ENCODE measurements at places on chromosomes 1 and 21.
A peak's percentile ranks its signal among the peaks of the same experiment; 100 is the strongest.

GRCh38 chr1:67584938-67585337, 100.1 kb upstream of the GADD45A start:
- no peak for DNase-seq

DNA sequence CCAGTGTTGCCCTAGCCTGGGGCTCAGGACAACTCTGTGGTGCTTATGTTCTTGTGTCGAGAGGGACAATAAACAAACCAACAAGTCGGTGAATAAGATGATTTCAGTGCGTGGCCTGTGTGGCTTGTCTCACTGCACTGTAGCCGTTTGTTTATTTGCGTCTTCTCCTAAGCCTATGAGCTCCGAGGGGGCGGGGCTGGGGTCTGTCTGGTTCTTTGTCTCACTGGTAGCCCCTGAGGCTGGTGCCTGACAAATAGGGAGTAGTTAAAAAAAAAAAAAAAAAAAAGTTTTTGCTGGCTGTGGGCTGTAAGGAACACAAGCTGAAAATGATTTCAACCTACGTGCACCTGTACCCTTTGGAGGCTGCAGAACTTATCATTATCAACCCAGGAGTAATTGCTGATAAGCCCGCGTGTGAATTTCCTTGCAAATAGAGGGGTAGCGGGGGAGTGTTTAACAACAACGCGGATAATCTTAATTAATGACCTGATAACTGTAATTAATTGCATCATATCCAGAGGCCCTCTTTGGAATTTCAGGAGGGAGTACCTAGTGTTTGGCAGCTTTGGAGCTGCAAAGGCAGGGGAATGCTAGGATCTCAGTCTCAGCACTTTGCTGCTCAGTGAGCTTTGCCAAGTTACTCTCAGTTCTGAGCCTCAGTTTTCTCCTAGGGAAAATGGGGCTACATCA, 925 bp upstream of the ARHGEF10L start:
- DNase-seq = no peak

- DNase-seq = no peak
These were observed 19.2 kb downstream of the NRDC start for GRCh38 chr1:51859333-51859732.

DNA sequence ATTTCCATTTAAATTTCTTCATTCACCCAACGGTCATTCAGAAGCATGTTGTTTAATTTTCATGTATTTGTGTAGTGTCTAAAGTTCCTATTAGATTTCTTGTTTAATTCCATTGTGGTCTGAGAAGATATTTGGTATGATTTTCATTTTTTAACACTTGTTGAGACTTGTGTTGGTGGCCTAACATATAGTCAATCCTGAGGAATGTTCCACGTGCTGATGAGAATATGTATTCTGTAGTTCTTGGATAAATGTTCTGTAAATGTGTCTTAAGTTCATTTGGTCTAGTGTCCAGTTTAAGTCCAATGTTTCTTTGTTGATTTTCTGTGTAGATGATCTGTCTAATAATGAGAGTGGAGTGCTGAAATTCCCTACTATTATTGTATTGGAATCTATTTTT, 22.7 kb upstream of the LCE5A start:
- no peak for DNase-seq

DNA sequence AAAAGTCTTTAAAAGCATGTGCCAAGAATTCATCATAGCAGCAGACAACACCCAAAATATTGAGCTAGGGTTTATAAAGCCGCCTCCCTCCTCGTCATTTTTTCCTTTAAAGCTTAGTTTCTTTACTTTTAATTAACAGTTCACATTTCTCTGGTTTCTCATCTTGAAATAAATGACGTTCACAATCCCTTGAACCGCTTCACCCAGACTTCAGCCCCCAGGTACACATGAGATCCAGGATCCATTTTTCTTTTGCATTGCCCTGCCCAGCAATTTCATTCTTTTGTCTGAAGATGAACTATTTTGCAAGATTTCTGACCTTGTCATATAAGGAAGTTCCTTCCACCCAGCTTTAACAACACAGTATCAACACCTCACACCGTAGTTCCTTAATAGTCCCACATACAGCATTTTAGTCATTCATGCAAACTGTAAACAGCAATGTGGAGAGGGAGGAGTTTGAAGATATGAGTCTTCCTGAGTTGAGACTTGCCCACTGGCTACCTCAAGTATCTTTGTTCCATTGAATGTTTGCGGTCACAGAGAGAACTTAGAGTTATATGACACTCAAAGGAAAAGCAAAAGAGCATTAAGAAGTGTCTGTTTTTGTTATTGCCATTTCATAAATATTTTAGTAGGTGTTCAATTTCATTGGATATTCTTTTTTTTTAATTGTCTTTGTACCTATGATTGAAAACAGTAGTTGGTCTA, 35.3 kb upstream of the CACYBP start:
- no peak for DNase-seq

DNA sequence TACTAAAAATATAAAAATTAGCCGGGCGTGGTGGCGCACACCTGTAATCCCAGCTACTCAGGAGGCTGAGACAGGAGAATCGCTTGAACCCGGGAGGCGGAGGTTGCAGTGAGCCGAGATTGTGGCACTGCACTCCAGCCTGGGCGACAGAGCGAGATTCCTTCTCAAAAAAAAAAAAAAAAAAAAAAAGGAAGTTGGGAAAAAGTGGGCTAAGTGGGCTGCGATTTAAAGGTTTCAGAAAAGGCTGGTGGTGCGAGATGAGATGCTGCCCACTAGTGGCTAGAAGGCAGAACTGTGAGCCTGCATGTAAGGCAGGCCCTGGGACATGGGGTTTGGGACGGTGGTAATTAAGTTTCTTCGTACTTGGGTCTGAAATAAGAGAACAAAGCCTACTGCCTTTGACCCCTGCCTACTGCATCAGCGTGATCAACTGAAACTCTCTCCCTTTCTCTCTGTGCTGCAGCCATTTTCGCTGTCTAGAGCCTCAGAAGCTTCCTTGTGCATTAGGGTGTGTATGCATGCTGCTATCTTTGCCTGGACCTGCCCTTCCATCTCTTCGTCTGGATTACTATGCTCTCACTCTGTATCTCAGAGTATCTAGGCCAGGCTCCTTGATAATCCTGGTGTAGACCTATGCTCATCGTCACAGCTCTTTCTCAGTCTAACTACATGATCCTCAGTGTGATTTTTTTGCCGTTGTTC, 12.4 kb downstream of the FMOD start:
- DNase-seq = no peak

GRCh38 chr1:15946571-15947381, 29.1 kb downstream of the ZBTB17 start:
- DNase-seq = no peak

- no peak for DNase-seq
These were observed 91.6 kb downstream of the TBX19 start for GRCh38 chr1:168372307-168372706.

DNA sequence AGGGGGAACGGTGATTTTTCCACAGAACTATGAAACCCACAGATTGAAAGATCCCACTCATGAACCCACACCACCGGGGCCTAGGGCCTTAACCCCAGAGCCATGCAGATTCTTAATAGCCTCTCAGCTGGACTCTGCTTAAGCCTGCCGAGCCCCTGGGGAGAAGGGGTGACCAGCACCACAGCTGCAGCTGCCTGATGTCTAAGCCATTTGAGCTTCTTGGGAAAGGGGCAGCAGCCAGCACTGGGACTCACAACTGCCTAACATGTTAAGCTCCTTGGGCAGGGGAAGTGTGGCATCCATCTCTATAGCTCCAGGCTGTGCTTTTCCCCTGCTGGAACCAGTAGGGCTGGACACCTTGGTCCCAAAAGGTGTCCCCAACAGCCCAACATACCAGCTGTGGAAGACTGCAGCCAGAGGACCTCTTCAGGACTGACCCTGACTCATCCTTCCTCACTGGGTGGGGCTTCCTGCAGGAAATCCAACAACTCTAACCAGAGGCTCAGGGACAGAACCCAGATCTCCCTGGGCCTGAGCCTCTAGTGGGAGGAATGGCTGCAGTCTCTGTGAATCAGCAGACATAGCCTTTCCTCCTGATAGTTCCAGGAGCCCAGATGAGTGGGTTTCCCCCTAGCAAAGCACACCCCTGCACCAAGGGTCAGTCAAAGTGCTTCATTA, 34.6 kb upstream of the FMO3 start:
- no peak for DNase-seq

- DNase-seq = no peak
These were observed 79.6 kb downstream of the ATP1B1 start for GRCh38 chr1:169186106-169186505.

DNA sequence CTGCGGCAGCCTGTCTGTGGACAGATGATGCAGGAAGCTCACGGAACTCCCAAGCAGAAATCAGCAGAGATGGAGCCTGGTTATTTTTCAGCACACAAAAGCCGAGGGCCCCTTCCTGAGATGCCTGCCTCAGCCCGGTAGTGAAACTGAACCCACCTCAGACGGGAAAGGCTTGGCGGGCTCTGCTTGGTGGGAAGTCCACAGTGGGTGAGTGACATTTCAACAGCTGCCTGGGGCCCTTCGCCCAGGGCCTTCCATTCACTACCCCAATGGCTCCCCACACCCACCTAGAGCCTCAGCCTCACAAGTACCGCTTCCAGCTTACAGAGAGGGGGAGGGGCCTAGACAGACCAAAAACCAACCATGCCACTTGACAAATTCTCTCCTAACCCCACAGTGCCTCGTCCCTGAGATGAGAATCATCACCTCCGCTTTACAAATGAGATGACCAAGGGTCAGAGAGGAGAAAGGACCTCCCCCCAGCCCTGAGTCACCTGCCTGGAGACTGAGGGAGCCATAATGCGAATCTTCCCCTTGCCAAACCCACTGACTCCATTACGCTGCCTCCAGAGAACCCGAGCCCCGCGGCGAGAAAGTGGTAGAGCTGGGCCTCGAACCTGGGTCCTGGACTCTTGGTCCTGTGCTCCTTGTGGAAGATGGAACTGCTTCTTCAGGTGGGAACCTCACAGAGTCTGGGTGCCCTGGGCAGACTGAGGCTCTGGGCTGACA, 3.4 kb upstream of the ECE1 start:
- no peak for DNase-seq

GRCh38 chr1:172957491-172957890, 93.2 kb downstream of the TNFSF18 start:
- DNase-seq = no peak

DNA sequence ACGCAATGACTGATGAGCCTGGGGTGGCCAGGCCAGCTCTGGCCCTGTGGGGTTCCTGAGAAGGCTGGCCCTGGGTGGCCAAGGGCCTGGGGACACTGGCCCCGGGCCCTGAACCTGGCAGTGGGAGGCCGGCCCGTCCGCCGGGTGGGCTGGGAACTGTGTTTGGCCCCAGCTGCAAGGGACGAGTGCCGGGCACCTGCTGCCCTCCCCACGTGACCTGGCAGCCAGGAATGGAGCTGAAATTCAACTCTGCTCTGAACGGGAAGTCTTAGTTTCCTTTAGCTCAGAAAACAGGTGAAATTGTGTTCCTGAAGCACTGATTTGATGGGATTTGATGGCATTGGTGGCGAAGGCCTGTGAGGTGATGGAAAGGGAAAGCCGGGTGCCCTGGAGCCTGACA, 8.2 kb upstream of the TTLL10 start:
- DNase-seq = no peak

- no peak for DNase-seq
These were observed 352.1 kb downstream of the MATN1 start for GRCh38 chr1:30371179-30371788.

- no peak for DNase-seq
These were observed 246.0 kb upstream of the C1orf174 start for GRCh38 chr1:4146101-4146500.

GRCh38 chr1:29668551-29669157, 432.3 kb downstream of the PTPRU start:
- no peak for DNase-seq

DNA sequence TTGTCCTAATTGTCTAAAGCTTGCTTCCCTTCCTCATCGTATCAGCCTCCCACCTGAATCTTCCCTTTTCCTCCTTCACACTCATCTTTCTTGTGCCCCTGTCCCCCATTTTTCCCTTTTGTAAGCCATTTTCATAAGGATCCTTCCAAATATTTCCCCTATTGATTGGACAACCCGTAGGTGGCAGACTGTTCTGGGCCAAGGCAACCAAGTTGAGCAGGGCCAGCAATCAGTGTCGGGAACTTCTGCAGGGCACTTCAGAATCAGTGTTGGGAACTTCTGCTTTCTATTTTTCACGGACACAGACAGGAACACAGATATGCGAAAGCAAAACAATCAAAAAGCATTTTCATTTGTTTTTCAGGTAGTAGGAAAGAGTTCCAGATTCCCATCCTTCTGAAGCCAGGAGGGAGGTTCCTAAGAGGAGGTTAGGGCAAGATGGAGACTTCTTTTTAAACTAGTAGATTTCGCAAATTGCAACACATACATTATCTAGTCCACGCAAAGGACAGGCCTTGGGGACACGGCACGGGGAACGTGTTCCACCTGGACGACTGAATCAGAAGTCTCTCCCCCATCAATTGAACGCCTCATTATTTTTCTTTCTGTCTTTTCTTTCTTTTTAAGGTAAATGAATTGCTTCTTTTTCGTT, 691 bp upstream of the MPZL1 start:
- DNase-seq = peak; percentile 60

DNA sequence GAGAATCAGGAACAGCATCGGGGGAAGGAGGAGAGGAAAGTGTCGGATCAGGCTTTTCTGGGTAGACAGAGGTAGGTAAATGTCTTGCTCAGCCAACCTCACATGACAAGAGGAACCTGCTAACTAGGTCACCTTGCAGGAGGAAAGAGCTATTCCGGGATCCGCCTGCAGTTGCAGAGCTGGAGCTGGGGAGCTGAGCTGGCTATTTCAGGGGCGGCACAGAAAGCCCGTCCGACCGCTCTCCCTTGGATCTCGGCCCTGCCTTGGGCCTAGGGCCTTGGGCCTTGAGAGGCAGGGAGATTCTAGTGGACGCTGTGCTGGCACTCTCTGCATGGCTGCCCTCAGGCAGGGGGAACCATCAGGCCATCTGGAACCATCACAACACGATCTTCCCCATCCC, 56.5 kb upstream of the CTPS1 start:
- no peak for DNase-seq

DNA sequence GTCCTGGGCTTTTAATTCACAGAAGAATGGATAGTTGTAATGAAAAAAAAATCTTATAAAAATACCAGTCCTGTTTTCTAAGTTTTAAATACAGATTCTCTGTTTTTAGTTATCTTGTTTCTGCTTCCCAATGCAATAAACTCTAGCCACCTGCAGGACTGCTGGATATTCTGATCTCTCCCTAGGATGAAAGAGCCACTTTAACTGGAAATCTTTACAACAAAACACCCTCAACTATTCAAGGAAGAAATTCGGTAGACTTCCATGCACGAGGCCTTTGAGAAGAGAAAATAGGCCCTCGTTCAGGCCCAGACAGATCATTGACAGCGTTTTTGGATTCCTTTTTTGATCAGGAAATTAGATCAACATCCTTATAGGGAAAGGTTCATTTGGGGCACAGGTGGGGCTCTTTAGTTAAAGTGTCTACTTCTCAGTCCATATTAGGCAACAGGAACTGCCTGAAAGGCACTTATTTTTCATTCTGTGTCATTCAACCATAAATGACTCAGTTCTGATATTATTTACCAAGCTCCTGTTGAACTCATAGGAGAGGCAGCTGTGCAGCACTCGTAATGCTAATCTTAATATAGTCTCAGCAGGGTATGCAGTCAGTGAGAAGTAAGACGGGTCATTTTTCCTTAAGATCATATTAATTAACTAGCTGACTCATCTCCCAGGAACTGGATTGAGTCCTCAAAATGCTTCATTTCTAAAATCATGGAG, 71.1 kb upstream of the ERRFI1 start:
- no peak for DNase-seq

GRCh38 chr1:239123260-239123659, 263.1 kb upstream of the CHRM3 start:
- DNase-seq = no peak

Data from right lobe of liver (tissue), 6 donors.